ENCODE measurements at places on chromosomes 3 and 15.

DNA sequence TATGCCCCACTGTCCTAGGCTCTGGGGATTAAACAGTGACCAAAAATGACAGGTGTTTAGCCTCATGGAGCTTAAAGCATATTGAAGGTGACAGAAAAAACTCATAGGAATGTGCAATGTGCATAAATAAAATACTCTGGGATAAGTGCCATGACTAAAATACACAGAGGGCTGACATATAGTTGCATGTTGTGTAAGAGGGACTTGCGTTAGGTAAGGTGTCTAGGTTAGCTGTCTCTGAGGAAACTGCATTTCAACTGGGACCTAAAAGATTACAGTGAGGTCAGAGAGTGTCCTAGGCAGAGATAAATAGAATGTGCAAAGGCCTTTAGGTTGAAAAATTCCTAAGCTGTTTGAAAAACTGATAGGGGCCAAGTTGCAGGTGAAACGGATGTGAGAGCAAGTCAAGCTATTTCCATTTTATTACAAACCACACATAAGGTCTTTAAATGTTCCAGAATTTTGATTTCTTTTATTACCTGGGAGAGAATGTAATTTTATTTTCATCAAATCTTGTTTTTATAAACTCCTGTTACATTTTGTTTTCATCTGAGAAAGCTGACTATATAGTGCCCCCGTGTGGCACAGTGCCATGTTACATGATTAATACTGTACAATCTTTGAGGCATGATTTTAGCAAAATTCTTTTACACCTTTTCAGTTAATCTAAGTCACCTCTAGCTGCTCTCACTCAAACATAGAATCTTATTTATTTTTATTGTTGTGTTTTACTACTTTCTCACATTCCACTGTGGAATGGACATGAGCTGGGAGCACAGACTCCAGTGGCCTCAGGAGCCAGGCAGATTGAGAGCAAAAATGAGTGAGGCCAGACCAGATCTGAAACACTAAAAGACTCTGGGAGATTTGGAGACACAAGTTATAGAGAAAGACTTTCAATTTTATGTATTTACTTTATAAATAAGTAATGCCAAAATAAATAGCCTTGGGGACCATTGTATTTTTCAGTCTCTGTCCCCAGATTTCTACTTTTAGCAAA is 259.6 kb upstream of the ZNF717 start:
- no peak for DNase-seq

DNA sequence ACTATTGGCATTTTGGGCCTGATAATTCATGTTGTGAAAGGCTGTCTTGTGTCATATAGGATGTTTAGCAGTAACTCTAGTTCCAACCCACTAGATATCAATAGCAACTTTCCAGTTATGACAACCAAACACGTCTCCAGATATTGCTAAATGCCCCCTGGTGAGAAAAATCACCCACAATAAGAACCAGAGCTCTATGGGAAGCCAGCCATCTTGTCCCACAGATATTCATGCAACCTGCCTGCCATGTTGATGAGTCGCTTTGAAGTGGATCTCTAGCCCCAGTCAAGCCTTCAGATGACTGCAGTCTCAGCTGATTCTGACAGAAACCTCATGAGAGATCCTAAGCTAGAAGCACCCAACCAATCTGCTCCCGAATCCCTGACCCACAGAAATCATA is 5.6 kb upstream of the TNIK start:
- no peak for DNase-seq

GRCh38 chr3:185325946-185326791 is 36.8 kb upstream of the MAP3K13 start:
- no peak for DNase-seq

DNA sequence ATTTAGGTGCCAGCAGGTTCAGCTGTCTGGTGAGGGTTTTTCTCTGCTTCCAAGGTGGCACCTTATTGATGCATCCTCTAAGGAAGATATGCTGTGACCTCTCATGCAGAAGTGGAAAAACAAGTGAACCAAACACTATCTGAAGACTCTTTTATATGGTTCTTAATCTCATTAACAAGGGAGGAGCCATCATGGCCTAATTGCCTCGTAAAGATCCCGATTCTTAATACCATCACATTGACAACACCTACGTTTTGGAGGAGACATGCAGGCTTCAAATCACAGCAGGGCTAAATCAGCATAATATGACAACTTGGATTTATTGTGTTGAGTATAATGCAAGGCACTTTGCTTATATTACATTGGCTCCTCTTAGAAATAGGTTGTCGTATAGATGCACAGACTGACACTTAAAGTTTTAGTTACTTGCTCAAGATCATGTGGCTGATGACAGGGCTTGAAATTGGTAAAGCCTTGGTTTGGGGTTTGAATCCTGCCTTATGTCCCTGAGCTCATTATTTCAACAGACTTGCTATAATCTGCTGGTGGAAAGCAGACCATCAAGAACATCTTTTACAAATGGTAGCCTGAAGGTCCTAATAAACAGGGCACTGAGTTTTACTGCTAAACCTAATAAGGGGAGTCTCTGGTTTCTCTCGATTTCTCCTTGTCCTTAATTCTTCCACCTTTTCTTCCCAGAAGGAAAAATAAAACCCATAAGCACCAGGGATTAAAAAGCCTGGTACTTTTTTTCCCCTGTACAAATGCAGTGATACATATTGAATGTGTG is 88.2 kb downstream of the PTPRG start:
- no peak for DNase-seq

DNA sequence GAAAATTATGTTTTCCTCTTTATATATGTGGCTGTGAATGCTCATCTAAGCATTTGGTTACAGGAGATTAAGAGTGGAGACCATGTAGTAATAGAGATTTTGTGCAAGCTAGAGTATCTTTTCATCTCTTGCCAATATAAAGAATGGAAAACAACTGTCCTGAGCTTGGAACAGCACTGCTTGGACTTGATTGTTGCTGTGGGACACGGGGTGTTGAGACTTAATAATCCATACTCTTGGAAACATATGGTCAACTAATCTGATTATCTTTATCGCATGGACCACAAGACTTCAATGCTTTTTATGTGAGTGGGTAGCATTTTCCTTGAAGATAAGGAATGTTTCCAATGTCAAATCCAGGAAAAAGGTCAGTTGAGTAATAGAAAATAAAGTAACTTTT is 806.3 kb downstream of the DIPK2A start:
- DNase-seq = no peak

DNA sequence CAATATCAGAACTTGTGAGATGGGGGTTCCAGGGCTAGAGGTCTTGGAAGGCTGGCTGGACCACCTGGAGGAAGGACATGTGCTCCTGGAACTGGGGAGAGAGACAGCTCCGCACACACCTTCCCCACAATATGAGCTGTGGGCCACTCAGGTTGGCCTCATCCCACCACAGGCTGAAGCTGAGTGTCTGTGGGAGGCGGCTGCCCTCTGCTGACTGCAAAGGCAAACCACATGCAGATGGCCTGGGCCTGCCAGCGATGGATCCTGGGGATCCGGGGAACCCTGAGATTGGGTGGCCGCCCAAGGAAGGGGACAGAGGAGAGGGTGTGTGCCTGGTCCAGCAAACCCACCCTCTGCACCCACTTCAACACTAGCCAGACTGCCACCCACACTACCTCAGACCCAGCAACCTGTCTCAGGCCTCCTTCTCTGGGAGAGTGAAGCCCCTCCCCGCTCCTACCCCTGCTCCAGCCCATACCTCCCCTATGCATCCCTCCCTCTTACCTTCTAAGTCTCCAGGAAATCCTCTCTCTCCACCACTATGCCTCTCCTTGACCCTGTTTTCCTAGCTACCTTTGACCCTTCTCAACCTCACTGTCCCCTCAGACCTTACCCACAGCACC is 44.8 kb downstream of the CYP11A1 start:
- DNase-seq = peak; percentile 30

DNA sequence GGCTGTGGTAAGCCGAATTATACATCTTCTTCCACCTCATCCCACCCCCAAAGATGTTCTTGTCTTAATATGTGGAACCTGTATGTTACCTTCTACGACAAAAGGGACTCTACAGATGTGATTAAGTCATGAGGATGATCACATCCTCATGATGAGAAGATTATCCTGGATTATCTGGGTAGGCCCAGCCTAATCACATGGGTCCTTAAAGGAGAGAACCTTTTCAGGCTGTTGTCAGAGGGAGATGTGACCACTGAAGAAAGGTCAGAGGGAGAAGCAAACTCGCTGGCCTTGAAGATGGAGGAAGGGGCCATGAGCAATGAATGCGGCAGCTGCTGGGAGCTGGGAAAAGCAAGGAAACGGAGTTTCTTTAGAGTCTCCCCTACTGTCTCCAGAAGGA is 12.9 kb upstream of the SCG3 start:
- no peak for DNase-seq

GRCh38 chr15:65396283-65396964 is 18.6 kb upstream of the IGDCC3 start:
- DNase-seq = no peak

- DNase-seq = no peak
These were observed 531.3 kb downstream of the GRM7 start for GRCh38 chr3:7392206-7392605.

GRCh38 chr3:127483902-127484591 is 106.5 kb downstream of the TPRA1 start:
- DNase-seq = no peak

GRCh38 chr3:16151109-16151508 is 23.4 kb upstream of the GALNT15 start:
- no peak for DNase-seq

GRCh38 chr3:82085851-82086475 is 324.5 kb upstream of the GBE1 start:
- DNase-seq = no peak

Data from activated T-cell treated with anti-CD3 and anti-CD28 coated beads for 1 hour (primary cell).